ENCODE measurements at places on chromosomes 2 and 18. TPM values are rescaled to one million over a fixed set of nuclear protein-coding genes. Genes with fewer than 3 reads are reported as not detected.

ATP6V1B1 gene
- total RNA-seq: 1.9 TPM

BCS1L gene
- 17.9 TPM for total RNA-seq

L3MBTL4 gene
- not detected for total RNA-seq

OSBPL6 gene
- 0.22 TPM for total RNA-seq

UNC80 gene
- total RNA-seq: not detected

SOX11 gene
- under 0.01 TPM for total RNA-seq

All from placental pericyte (primary cell).